B cell (primary cell): ENCODE measurements at places on chromosomes 11 and 22.

GRCh38 chr11:18013790-18014507 lies 1.1 kb upstream of the SERGEF start:
- no peak for DNase-seq

- no peak for DNase-seq
Observed at GRCh38 chr11:11279956-11280689, 72.9 kb downstream of the CSNK2A3 start.

- DNase-seq: no peak
Observed at GRCh38 chr11:16958833-16959232, 55.4 kb downstream of the PLEKHA7 start.

DNA sequence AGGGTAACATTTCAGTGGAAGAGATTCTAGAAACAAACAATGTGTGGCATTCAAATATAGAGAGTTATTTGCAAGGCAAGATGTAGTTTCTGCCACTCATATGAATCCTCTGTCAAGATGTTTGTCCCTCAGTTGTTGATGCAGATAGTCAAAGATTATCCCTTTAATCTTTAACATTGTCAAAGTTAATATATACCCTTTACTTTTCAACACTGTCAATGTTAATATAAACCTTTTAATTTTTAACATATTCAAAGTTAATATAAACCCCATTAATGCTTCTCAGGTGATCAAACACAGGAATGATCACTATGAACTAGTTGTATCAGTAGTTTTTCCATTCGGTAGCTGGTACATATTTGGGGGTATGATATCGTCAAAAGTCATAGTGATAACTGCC lies 51.9 kb upstream of the PICALM start:
- no peak for DNase-seq

- DNase-seq: no peak
Observed at GRCh38 chr11:70901951-70902521, 350.3 kb downstream of the SHANK2 start.

DNA sequence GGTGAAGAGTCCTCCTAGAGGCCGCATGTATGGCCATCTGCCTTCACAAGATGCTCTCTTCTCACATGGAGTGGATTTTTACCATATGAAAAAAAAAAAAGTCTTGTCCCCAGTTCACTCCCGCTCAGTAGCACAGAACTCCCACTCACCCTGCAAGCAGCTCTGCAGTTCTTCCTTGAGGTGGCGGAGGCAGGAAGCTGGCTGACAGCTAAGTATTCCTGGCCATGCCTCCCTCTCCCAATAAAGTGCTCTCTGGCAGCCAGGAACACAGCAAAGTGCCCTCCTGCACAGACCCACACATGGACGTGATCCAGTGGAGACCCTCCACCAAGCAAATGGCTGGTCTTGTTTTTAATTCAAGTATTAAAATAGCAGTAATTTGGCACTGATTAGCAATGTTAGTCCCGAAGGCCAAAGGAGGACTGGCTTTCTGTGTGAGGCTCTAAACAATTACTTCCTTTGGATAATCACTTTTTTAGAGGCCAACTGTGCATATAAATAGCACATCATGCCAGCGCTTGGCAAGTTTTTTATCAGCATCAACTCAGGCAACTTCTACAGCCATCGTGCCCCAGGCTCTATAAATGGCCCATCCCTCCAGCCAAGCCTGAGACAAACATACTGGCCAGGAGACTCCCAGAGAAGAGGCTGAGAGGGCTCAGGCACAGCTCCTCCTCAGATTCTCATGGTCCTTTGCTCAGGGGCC lies 413.6 kb downstream of the OPCML start:
- DNase-seq: no peak

DNA sequence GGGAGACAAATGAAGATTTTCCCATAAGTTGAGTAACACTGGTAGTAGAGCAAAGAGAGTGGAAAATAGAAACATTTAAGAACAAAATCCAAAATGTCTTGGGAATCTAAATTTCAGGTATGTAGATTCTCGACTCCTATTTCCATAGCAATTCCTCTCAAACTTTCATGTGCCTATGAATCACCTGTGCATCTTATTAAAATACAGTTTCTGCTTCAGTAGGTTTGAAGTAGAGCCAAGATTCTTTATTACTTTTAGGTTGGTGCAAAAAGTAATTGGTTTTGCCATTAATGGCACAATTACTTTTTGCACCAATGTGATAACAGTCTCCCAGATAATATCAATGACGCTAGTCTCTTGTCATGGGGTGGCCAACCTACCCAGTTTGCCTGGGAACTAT lies 115.3 kb upstream of the SLC5A12 start:
- DNase-seq: no peak

DNA sequence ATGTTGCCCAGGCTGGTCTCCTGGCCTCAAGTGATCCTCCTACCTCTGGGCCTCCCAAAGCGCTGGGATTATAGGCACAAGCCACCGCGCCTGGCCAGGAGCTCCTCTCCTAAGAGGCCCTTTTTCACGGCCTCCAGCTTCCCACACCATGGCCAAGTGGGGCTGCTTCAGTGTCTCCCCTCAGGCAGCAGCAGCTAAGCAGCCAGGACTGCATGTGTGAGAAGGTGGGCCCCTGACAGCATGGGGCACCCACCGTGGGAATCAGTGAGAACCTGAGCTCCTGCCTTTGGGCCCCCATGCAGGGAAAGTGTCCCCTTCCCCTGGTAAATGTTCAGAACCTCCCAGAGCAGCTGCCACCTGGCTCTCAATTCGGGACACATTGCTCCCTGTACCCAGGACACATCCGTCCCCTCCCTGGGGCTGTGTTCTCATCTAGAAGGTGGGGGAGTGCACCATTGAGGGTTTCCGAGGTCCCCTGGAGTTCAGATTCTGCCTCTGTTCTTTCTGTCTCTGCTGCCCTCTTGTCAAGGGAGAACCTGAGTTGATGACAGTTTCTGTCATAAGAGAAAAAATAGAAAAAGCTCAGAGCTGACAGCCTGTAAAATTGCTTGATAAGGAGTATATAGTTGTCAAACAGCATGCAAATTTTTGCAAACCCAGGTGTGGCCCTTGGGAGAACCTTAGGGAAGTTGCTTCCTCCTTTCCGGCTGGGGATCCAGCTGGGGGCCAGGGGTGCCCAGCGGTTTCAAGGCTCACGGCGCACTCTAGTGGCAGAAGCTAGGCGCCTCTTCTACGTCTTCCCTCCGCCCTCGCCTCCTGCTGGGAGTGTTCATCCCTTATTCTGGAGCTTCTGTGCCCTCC lies 29.7 kb downstream of the FAM83F start:
- peak; percentile 77 for DNase-seq

GRCh38 chr22:43136255-43136654 lies 6.9 kb downstream of the MCAT start:
- DNase-seq: peak; percentile 71

- DNase-seq: no peak
Observed at GRCh38 chr11:28559492-28559891, 451.3 kb downstream of the METTL15 start.

- DNase-seq: no peak
Observed at GRCh38 chr11:77085652-77086051, 17.0 kb upstream of the OMP start.

GRCh38 chr11:9136741-9137140 lies 45.3 kb upstream of the SCUBE2 start:
- no peak for DNase-seq

DNA sequence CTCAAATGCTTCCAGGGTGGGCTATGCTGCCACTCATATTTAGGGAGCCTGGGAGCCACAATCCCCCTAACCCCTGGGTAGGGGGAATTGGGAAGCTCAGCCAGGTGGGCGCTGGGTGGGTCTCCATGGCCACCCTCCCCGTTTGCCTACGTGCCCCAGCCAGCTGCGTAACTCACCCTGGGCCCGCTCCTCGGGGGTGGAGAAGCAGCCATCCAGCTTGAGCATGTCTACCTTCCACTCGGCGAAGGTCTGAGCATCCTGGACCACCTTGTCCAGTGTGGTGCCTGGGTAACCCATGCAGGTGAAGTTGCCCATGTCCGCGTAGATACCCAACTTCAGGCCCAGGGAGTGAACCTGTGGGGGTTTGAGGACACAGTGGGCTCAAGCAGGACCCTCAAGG lies 3.7 kb downstream of the NAGA start:
- no peak for DNase-seq

DNA sequence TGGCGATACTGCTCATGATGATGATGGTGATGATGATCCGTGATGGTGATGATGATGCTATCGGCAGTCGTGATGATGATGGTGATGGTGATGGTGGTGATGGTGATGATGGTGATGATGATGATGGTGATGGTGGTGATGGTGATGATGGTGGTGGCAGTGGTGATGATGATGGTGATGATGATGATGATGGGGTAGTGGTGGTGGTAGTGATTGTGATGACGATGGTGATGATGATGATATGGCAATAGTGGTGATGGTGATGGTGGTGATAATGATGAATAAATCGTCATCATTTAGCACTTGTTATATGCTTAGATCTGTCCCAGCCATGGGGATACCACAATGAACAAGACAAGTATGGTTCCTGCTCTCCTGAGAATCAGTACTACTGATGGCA lies 39.2 kb downstream of the SMIM38 start:
- DNase-seq: no peak

DNA sequence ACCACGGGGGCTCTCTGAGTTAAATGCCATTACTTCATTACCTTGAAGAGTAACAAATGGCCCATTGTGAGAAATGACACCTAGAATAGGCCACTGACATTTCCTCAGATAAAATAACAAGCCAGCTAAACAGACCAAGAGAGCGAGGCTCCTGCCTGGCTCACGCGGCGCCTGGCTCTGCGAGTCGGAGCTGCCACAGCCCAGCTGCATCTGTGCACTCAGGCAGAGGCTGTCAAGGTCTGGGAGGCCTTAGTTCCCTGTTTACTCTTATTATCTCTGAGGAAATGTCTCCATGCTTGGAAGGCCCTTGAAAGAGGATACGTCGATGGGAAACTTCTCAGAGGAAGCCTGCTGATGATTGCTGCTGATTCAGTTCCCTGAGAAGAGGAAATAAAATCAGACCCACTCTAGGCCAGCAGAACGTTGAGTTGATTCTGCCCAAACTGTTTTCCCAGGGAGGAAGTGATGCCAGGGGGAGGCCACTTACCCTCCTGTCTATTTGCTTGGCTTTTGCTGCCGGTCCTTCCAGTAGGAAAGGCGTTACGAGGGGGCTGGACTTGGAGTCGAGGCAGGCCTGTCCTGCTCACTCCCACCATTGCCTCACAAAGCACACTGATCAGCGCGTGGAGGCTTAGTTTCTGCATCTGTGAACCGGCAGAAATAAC lies 208.8 kb downstream of the TBC1D22A start:
- DNase-seq: peak; percentile 42

GRCh38 chr22:41745968-41746367 lies 46.7 kb downstream of the MEI1 start:
- no peak for DNase-seq

GRCh38 chr22:27483095-27483785 lies 318.3 kb downstream of the MN1 start:
- DNase-seq: no peak

DNA sequence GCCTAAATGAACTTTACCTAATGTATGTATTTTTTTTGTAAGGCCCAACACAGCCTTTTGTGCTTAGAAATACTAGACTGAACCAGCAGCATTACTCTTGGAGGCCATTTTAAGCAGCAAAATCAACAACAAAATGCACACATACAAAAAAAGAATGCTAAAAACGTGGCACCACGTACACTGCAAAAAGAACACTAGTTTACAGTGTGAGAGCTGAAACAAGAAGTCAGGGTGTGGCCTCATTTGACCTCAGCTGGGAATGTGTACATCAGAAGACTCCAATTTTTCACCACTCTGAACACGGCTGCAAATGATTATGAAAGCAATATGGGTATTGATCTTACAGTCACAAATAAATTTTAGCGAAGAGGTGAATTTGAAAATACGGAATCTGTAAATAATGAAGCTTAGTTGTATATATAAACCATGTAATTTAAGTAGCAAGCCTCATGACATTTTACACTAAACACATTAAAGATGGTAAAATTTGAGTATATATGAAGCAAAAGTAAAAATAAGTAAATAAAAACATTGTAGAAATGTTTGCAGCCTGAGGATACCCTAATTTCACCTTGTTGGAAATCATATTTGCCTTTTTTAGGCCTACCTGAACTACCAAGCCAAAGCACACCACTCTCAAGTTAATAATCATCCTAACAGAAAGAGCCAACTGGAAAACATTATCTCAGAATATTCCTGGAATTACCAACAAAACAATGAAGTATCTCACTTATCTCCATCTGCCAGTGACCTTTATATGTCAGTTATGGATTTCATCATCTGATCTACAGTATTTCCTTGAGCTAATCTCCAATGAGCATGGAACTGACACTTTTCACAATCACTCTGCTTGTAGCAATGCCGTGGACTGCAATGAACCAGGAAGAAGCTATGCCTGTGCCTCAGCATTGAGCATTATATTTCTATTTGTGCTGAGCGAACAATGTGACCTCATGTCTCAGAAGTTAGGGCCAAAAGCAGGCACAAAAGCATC lies 319.5 kb upstream of the FAT3 start:
- no peak for DNase-seq

GRCh38 chr11:57413681-57414080 lies 13.2 kb downstream of the SLC43A3 start:
- DNase-seq: no peak

DNA sequence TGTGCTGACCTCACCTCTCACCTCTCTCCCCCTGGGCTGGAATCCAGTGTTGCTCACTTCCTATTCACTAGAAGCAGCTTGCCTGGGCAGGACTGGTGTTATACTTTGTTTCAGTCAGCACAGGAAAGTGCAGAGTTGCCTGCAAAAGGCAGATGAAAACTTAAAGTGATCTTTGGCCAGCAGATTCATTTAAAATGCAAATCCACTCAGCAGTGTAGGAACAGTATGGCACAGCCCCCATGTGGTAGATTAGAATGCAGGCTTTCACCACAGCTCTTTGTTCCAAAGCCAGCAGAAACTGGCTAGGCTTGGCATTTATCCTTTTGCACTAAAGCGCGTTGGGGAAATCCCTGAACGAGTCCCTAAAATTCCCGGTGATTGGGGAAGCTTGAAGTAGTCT lies 301.2 kb downstream of the OR4C45 start:
- DNase-seq: no peak

DNA sequence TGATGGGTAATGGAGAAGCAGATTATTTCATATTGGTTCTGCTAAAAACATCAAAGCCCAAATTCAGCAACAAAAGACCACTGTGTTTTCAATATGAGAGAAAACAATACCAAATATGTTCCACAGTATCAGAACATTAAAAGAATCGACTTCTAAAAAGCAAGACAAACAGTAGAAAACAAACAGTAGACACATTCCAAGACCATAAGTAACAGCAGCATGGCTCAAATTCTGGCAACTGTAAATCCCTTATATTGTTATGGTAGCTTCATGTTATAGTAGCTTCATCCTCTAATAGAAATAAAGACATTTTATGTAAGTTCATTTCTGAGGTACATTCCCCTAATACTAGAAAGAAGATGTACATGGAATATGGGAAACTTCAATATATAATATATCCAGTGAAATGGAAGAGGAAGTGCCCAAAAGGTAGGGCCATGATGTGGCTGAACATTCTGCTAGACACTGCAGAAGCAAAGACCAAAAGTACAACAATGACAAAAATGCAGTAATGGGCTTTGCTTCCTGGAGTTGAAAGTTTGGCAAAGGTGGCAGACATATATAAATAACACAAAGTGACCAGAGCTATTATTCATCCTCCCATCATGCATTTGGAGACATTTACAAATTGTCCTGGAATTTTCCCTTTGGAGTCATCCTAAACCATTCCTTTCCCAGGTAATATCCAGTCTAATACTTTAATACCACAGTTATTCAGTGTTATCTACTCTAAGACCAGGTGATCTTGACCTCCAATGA lies 299.9 kb downstream of the DCDC1 start:
- no peak for DNase-seq
